Head of caudate nucleus (tissue), 42 donors: ENCODE measurements at places on chromosomes 13 and 19.

GRCh38 chr19:2424686-2425621 lies 2.4 kb downstream of the TIMM13 start:
- DNase-seq = peak; percentile 50

DNA sequence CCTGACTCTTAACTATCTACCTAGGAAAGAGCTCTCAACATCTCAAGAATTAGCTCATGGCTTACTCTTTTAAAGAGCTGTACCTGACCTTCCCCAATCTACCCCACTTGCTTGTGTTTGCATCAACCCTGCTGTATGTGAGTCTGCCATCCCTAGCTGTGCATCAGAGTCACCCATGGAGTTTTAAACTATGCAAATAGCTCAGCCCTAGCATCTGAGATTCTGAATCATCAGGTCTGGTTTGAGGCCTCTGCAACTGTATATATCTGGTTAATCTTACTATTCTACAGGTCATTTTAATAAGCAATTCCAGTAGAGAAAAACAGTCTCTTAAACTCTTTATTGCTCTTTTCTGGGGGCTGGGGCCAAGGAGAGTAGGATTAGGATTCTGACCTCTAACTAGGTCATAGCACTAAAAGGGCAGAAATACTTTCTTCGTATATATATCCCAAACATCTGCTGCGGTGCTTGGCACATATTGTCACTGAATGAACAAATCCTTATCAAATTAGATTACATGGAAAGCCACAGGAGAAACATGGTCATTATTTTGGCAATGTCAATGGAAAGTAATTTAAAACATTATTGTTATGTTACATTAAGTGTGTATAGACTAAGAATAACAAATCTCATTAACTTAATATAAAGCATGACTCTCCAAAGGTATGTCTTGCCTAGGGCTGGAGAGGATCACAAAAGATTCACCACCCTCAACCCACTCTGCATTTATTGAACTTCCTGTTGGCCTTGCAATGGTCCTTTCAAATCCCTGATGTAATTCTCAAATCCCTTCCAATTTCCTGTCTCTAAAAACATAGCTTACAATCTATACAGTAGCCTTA lies 232.2 kb downstream of the DACH1 start:
- no peak for DNase-seq

DNA sequence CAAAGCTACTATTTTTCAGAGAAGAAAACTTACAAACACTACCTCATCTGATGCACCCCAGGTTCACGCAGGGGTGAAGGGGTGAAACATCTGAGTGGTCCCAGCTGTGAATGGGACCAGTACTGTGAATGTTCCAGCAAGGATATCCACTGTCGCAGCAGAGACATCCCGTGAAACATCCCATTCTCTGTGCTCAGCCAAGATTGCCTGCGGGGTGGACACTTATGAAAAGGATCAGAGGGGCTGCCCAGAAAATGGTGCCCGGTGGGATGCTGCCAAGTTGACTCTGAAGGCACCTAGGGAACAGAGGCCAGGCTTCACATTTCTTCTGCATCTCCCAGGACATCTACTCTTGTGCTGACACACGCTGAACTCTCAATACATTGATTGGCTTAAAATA lies 15.9 kb downstream of the IRS2 start:
- no peak for DNase-seq

- peak; percentile 93 for DNase-seq
Observed at GRCh38 chr19:48469289-48469881, at the start of gene CYTH2. CYTH2 (plus strand) TSS chr19:48469369; CDS start chr19:48469508, 139 bp downstream.

DNA sequence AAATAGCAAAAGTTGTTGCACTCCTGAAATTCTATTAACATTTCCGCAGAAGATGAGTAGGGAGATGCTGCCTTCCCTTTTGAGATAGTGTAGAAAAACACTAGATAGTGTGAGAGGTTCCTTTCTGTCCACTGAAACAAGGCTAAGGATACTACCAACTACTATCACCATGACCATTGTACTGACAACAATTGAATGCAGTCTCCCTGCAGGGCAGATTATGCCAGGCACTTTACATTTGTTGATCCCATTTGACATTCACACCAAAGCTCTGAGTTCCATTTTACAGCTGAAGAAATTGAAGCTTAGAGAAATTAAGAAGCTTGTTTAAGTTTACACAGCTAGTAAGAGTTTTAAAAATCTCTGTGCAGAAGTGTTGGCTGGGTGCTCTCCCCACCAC lies 55.0 kb downstream of the CYSLTR2 start:
- DNase-seq = no peak

GRCh38 chr13:43289470-43290255 lies 266.3 kb downstream of the DNAJC15 start:
- DNase-seq = no peak

GRCh38 chr13:53631511-53631910 lies 602.9 kb downstream of the OLFM4 start:
- no peak for DNase-seq

- DNase-seq = no peak
Observed at GRCh38 chr19:49559443-49559842, 20.9 kb downstream of the NOSIP start.

DNA sequence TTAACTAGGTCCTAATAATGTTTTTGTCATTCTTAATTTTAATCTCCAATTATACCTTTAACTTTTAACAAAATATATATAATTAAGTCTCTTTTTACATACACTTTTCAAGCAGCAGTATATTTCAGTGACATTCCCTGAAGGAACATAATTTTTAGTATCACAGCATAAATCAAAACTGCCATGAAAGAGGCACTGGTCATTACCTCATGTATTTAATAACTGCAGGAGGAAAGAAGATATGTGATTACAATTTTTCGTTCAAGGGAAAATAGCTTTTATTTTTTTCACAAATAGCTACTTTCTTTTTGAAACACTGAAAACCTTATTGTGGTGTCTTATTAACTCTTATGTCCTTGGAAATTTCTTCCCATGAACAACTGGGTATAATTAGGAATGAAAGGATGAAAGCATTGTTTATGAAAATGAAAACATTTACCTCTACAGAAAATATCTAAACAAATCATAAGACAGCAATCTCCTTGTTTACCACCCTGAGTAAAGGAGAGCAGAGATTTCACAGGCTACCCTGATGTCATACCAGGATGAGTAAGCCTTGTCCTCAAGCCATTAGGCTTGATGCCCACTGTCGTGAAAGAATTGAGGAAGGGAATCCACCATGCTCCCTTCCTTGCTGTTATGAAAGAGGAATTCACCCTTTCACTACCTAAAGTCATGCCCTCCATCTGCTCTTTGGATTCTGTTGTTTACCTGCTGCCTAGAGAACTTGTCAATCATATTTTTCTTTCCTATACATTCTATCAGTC lies 877.2 kb upstream of the PCDH20 start:
- no peak for DNase-seq

DNA sequence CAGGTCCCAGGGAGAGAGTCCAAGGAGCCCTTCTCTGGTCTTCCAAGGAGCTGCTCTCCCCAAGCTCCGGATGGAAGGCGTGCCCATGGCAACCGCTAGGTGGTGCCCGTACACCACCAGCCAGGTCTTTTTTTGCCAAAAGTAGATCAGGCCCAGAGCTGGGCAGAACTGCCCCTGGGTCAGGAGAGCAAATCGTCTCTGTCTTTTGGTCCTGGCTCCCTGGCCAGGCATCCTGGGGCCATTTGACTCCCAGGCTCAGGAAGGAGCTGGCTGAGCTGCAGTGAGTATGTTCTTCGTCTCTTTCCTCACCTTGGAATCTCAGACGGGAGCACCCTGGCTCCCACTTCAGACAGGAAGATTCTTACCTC lies 24.6 kb upstream of the BCL3 start:
- DNase-seq = peak; percentile 73
